ENCODE measurements at places on chromosomes 6 and 20. TPM values are rescaled to one million over a fixed set of nuclear protein-coding genes. Genes with fewer than 3 reads are reported as not detected.

Gene ADISSP
- 33.2 TPM for total RNA-seq

Gene C6orf163
- 4.2 TPM for total RNA-seq

Gene KIAA1755
- 1.3 TPM for total RNA-seq

Gene SLC25A27
- 19.1 TPM for total RNA-seq

Gene RGS17
- 0.59 TPM for total RNA-seq

Gene LAMA2
- 49.6 TPM for total RNA-seq

Gene PKIB
- 3.2 TPM for total RNA-seq

DNA sequence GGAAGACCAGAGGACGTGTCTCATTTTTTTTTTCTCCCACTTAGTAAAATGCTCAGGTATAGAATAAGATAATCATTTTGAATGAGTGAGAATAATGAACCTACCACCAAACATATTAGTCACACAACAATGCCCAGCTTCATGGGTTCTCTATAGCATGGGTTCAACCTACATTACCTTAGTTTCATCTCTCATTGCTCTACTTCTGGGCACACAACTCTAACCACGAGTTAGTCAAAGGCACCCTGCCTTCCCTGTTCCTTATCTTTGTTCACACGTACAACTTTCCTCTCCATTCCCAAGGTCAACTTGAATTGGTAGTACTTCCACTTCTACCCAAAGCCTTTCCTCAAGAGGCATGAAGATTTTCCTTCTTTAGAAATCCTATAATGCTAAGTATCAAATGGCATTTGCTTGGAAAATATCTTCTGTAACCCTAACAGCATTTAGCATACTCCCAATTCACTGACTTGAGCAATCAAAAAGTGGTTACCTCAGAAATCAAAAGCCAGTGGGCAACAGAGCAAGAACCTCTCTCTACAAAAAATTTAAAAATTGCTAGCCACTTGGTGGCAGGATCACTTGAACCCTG lies 20.9 kb downstream of the DEK start:
- H3K27me3 ChIP-seq: no peaks in the 10 kb centered on the region
- peaks cover 77% of the 10 kb centered on the region for H3K36me3 ChIP-seq
- H3K27ac ChIP-seq: no peak overlapping the region
- no peak overlapping the region for H3K4me3 ChIP-seq
- no peak for DNase-seq
- H3K4me1 ChIP-seq: no peaks in the 10 kb centered on the region

DNA sequence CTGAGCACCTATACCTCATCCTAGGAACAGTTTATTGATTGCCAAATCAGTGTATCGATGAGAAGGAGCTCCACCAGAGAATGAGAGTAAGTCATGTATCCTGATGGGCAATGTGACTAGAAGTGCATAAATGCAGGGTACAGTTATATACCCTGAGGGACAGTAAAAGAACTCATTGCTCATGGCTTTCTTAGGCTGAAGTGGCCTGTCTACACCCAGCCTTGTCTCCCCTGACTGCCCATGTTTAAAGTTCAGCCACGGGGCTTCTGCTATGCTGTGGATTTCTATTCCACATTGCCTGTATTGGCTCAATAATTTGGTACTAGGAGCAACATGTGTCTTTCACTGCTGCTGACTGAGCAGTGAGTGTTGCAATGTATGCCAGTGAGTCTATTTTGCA lies 400.4 kb upstream of the IMPG1 start:
- H3K27me3 ChIP-seq: no peaks in the 10 kb centered on the region
- DNase-seq: no peak
- H3K36me3 ChIP-seq: no peaks in the 10 kb centered on the region
- no peaks in the 10 kb centered on the region for H3K4me1 ChIP-seq
- no peak overlapping the region for H3K4me3 ChIP-seq
- no peak overlapping the region for H3K27ac ChIP-seq

DNA sequence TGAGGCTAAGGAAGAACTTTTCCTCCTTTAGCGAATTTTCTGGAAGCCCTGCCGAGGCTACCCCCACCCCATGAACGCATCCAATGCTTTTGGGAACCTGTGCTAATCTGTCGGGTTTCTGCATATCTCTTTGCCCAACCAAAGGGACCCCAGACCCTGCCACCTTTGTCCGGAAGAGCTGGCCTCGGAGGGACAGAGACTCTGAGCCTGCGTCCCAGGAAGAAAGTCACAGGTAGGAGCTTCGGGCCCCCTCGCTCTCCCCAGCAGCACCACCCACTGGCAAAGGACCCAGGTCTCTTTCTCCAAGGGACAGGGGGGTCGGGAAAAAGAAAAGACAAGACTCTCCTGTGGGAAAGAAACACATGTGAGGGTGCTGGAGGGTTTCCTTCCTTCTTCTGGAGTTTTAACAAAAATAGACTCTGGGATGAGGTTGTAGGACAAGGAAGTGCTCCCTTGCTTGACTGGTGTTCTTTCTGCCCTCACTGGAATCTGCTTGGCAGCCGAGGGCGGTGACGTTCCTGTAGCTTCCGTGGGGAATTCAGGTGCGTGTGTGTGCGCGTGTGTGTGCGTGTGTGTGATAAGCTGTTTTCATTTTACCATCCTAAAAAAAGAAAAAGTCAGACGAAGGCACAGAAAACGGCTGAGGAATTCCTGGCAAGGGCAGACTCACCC lies 16.3 kb upstream of the FOXC1 start:
- H3K27ac ChIP-seq: no peak overlapping the region
- peaks cover 36% of the 10 kb centered on the region for H3K27me3 ChIP-seq
- H3K36me3 ChIP-seq: no peaks in the 10 kb centered on the region
- H3K4me1 ChIP-seq: no peaks in the 10 kb centered on the region

GRCh38 chr6:43795421-43795820 lies 25.4 kb downstream of the VEGFA start:
- no peaks in the 10 kb centered on the region for H3K27me3 ChIP-seq
- peaks cover 22% of the 10 kb centered on the region for H3K4me1 ChIP-seq
- DNase-seq: peak; percentile 24
- H3K4me3 ChIP-seq: no peak overlapping the region

- no peak for DNase-seq
- H3K27ac ChIP-seq: no peak overlapping the region
- H3K4me1 ChIP-seq: no peaks in the 10 kb centered on the region
Measured at GRCh38 chr20:30288346-30288745, 969.1 kb upstream of the DEFB115 start.

- H3K27ac ChIP-seq: no peak overlapping the region
- no peak overlapping the region for H3K4me3 ChIP-seq
- peak; percentile 41 for DNase-seq
Measured at GRCh38 chr20:63517376-63518309, 2.9 kb upstream of the PPDPF start.

DNA sequence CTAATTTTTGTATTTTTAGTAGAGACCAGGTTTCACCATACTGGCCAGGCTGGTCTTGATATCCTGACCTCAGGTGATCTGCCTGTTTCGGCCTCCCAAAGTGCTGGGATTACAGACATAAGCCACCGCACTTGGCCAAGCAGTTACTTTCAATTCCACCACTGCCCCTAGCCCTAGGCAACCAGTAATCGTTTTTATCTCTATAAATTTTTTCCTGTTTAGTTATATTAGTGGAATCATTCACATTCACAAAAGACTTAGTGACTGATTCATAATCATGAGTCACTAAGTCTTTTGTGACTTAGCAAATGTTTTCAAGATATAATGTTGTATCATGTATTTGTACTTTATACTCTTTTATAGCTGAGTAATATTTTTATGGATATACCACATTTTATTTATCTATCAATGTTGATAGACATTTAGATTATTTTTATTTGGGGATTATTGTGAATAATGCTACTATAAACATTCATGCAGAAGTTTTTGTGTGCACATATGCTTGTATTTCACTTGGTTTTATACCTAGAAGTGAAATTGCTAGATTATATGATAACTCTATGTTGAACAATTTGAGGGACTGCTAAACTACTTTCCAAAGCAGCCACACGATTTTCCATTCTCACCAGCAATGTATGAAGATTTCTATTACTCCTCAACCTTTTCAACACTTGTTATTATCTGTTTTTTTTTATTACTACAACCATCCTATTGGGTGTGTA lies 421.4 kb upstream of the ID4 start:
- H3K36me3 ChIP-seq: no peaks in the 10 kb centered on the region

DNA sequence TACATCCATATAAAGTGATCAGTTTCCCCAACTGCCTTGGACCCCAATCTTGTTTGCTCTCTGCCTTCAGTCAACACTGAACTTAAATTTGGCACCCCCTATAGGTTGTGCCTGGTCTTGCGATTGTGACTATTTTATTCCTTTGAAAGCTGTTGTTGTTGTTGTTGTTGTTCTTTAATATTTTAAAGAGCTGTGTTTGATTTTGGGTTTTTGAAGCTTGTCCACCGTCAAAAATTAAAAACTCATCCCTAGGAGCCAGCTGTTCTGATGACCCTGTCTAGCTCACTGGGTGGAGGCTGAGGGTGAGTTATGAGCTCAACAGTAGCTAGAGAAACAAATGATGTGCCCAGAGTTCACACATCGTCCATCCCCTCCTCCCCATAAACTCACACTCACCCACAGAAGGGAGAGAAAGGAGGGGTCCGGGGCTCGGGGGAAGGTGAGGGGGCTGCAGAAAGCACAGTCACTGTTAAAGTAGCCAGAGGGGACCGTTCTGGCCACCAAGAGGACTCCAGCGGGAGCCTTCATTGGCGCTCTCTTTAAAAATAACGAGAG lies 4.0 kb downstream of the SIM1 start:
- no peak for DNase-seq
- H3K27me3 ChIP-seq: peaks cover 100% of the 10 kb centered on the region
- H3K4me1 ChIP-seq: peaks cover 18% of the 10 kb centered on the region

- H3K4me1 ChIP-seq: no peaks in the 10 kb centered on the region
- DNase-seq: no peak
- H3K4me3 ChIP-seq: no peak overlapping the region
- H3K27ac ChIP-seq: no peak overlapping the region
- H3K36me3 ChIP-seq: no peaks in the 10 kb centered on the region
Measured at GRCh38 chr6:44698602-44699001, 311.1 kb downstream of the CDC5L start.

- H3K4me1 ChIP-seq: no peaks in the 10 kb centered on the region
- H3K36me3 ChIP-seq: no peaks in the 10 kb centered on the region
- no peaks in the 10 kb centered on the region for H3K27me3 ChIP-seq
- no peak overlapping the region for H3K4me3 ChIP-seq
- no peak for DNase-seq
Measured at GRCh38 chr6:52910091-52910490, 593 bp upstream of the GSTA3 start.

DNA sequence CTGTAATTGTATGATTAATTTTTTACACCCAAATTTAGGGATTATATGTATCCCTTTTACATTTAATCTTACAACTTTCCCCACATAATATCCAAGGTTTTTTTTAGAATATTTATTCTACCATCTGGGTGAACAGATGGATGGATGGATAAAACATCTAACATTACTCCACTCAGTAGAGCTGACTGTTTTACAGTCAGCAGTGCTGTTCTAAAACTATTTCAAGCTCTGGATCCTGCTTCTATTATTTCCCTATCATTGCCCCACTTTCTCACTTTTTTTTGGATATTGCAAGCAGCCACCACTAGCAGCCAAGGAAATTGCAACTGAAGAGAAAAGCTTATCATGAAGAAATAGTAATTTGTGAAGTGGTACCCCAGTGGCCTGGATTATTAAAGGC lies 173.7 kb downstream of the ARHGAP18 start:
- DNase-seq: no peak
- peaks cover 7% of the 10 kb centered on the region for H3K36me3 ChIP-seq
- H3K4me3 ChIP-seq: no peak overlapping the region
- H3K27ac ChIP-seq: no peak overlapping the region
- H3K27me3 ChIP-seq: no peaks in the 10 kb centered on the region

DNA sequence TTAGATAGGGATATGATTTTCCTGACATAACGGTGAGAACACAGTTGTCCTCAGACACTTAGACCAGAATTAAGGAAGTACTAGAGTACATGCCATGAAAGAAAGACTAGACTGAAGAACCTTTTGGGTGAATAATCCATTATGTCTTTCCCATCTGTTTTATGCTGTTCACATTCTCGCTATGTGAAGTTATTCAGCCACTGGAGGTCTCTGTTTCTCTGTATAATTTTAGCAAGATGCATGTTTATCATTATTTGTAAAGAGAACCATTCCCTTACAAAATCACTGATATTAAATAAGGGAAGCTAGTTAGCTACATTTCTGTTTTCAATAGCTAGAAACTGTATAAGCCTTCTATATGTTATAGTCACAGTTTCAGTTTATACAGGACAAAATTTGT lies 391.9 kb downstream of the CD109 start:
- no peaks in the 10 kb centered on the region for H3K27me3 ChIP-seq
- no peaks in the 10 kb centered on the region for H3K4me1 ChIP-seq
- DNase-seq: no peak
- no peak overlapping the region for H3K4me3 ChIP-seq
- no peaks in the 10 kb centered on the region for H3K36me3 ChIP-seq

DNA sequence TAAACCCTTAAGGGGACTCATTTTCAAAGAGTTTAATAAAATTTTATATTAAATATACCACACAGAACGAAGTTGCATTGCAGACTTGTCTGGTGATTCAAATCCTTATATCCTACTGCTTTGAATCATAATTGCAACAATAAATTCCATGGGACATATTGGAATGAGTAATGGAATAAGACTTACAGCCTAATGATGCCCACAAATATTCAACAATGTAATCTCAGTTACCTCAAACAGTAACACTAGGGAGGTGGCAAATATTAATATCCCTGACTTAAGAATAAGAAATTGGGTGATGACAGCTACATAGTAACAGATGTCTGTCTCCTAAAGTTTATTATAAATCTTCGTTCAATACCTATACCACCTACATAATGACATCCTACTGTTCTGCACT lies 52.6 kb downstream of the BMP5 start:
- no peak overlapping the region for H3K4me3 ChIP-seq
- no peak overlapping the region for H3K27ac ChIP-seq
- DNase-seq: no peak
- no peaks in the 10 kb centered on the region for H3K4me1 ChIP-seq
- no peaks in the 10 kb centered on the region for H3K36me3 ChIP-seq

DNA sequence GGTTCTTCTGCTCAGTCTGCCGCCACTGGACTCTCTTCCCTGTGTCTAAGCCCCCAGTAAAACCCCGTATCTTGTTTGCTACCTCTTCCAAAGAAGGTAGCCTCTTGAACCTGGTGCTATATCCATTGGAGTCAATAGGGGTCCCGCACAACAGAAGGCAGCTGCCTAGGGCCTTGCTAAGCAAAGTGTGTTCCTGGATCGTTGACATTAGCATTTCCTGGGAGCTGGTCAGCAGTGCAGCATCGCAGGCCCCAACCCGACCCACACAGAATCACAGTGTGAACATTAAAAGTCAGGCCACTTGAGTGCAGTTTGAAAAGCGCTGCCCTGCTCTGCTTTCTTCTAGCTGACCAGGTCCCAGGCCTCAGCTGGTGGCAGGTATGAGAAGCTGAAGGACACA lies 2.9 kb downstream of the ADA start:
- no peak overlapping the region for H3K4me3 ChIP-seq
- H3K4me1 ChIP-seq: peaks cover 55% of the 10 kb centered on the region
- no peak overlapping the region for H3K27ac ChIP-seq
- H3K27me3 ChIP-seq: no peaks in the 10 kb centered on the region
- H3K36me3 ChIP-seq: no peaks in the 10 kb centered on the region

GRCh38 chr20:53621482-53622246 lies 28.0 kb upstream of the ZNF217 start:
- H3K27ac ChIP-seq: peak overlapping the region; percentile 85
- H3K4me1 ChIP-seq: peaks cover 38% of the 10 kb centered on the region
- no peaks in the 10 kb centered on the region for H3K36me3 ChIP-seq
- DNase-seq: no peak
- H3K4me3 ChIP-seq: no peak overlapping the region

- no peaks in the 10 kb centered on the region for H3K27me3 ChIP-seq
- DNase-seq: no peak
- no peaks in the 10 kb centered on the region for H3K36me3 ChIP-seq
Measured at GRCh38 chr6:113539623-113540022, 317.5 kb upstream of the MARCKS start.
